ENCODE measurements at places on chromosomes 1 and 21. TPM values are rescaled to one million over a fixed set of nuclear protein-coding genes. Genes with fewer than 3 reads are reported as not detected.

DNA sequence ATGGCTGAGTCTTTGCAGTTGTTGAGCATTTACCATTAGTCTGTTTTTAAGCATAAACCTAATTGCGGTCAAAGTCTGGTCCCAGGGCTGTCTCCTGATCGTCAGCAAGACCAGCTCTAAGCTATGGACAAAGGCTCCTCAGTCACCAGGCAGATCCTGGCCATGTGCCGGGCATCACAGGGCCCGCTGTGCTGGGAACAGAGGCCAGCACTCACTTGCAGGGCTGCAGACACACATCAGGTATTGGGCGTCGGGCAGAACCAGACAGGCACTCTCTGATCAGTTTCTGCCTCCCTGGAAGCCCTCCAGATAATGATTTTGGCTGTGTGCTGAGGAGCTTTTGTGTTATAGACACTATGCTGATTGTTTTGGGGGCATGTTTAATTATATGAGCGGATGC, 26.6 kb downstream of the TMEM51 start:
- H3K27me3 ChIP-seq, result no peaks in the 10 kb centered on the region
- H3K4me1 ChIP-seq, result peaks cover 19% of the 10 kb centered on the region
- H3K4me3 ChIP-seq, result no peak overlapping the region

GRCh38 chr21:32955311-32956060, 70.2 kb upstream of the OLIG2 start:
- no peak overlapping the region for H3K27ac ChIP-seq
- H3K27me3 ChIP-seq, result peaks cover 78% of the 10 kb centered on the region
- no peaks in the 10 kb centered on the region for H3K36me3 ChIP-seq
- DNase-seq, result no peak
- no peak overlapping the region for H3K4me3 ChIP-seq

DNA sequence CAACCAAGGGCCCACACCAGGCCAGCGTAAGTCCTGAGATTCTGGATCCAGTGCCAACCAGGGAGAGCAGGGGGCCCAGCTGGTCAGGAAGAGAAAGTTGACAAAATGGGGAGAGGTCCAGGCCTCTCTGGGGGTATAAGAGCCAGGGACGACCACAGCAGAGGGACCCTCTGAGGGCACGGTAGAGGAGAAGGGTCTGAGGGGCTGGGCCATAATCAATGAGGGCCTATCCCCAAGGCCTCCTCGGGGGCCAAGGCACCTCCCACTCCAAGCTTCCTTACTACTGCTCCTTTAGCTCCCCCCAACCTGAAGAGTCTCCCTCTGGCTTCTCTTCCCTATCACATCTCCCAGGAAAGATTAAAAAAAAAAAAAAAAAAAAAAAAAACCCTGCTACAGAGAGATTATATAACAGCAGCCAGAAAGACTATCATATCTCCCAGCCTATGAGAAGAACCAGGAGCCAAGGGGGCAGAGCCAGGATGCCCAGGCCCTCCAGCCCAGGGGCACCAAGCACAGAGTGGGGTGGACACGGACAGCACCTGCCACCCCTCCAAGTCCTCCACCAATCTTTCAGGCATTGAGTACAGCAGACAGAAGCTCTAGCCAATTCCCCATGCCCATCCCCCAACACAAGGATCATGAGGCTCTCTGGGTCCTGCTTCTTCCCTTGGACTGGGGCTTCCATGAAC, 2.7 kb downstream of the MEF2D start:
- peaks cover 62% of the 10 kb centered on the region for H3K4me1 ChIP-seq
- H3K4me3 ChIP-seq, result peak overlapping the region; percentile 98
- peak; percentile 80 for DNase-seq
- peaks cover 6% of the 10 kb centered on the region for H3K36me3 ChIP-seq

DNA sequence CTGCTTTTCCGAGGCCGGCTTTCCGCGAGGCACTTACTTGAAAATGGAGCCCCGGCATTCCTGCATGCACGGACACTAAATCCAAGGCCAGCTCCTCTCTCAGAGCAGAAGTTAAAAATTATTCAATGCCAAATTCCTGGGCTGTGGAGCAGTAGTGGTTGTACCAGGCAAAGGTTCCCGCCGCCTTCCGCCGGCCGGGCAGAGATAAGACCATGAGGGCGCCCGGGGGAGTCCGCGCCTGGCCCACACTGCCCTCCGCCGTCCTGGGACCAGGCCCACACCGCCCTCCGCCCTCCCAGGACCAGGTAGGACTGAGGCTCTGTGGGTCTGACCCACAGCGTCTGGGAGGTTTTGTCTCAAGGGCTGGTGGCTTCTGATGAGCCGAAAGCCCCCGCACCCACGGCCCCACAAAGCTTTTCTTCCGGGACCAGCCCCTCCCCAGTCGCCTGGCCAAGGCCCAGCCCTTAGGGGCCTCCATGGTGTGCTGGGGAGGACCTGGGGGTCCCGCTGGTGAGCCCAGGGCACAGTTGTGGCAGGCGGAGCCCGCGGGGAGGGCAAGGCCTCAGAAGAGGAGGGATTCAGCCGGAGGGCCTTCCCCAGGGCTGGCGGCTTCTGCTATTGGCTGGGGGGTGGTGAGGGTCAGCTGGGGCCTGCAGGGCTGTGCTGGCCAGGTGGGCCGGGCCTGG, 12.7 kb upstream of the C1orf159 start:
- H3K27me3 ChIP-seq, result no peaks in the 10 kb centered on the region
- H3K36me3 ChIP-seq, result no peaks in the 10 kb centered on the region
- no peak overlapping the region for H3K4me3 ChIP-seq
- no peak for DNase-seq
- no peak overlapping the region for H3K27ac ChIP-seq
- H3K4me1 ChIP-seq, result no peaks in the 10 kb centered on the region

GRCh38 chr1:171582589-171582988, 39.5 kb upstream of the MYOCOS start:
- DNase-seq, result no peak
- H3K27ac ChIP-seq, result no peak overlapping the region
- peaks cover 68% of the 10 kb centered on the region for H3K36me3 ChIP-seq

SH2D1B gene
- total RNA-seq, result not detected

BARHL2 gene
- total RNA-seq, result not detected

HNRNPCL2 gene
- not detected for total RNA-seq

- H3K27ac ChIP-seq, result no peak overlapping the region
- H3K36me3 ChIP-seq, result no peaks in the 10 kb centered on the region
- DNase-seq, result no peak
- no peaks in the 10 kb centered on the region for H3K27me3 ChIP-seq
These were observed 395.9 kb upstream of the CAMK1G start for GRCh38 chr1:209187589-209187988.

- H3K4me3 ChIP-seq, result no peak overlapping the region
- no peaks in the 10 kb centered on the region for H3K27me3 ChIP-seq
- no peaks in the 10 kb centered on the region for H3K36me3 ChIP-seq
- no peak overlapping the region for H3K27ac ChIP-seq
- DNase-seq, result peak; percentile 86
These were observed 89.8 kb downstream of the TMEM200B start for GRCh38 chr1:29033829-29034466.

OR2G6 gene
- not detected for total RNA-seq

IL20 gene
- not detected for total RNA-seq

- peak; percentile 48 for DNase-seq
- H3K4me1 ChIP-seq, result peaks cover 7% of the 10 kb centered on the region
- H3K4me3 ChIP-seq, result no peak overlapping the region
- H3K27ac ChIP-seq, result no peak overlapping the region
- H3K36me3 ChIP-seq, result peaks cover 29% of the 10 kb centered on the region
- H3K27me3 ChIP-seq, result no peaks in the 10 kb centered on the region
These were observed 10.4 kb upstream of the SNAPIN start for GRCh38 chr1:153648000-153648643.

- no peak overlapping the region for H3K27ac ChIP-seq
- DNase-seq, result no peak
- H3K36me3 ChIP-seq, result no peaks in the 10 kb centered on the region
- H3K27me3 ChIP-seq, result peaks cover 3% of the 10 kb centered on the region
- no peak overlapping the region for H3K4me3 ChIP-seq
These were observed 302.8 kb downstream of the MATN1 start for GRCh38 chr1:30420519-30421050.

TDRD5 gene
- not detected for total RNA-seq

DNA sequence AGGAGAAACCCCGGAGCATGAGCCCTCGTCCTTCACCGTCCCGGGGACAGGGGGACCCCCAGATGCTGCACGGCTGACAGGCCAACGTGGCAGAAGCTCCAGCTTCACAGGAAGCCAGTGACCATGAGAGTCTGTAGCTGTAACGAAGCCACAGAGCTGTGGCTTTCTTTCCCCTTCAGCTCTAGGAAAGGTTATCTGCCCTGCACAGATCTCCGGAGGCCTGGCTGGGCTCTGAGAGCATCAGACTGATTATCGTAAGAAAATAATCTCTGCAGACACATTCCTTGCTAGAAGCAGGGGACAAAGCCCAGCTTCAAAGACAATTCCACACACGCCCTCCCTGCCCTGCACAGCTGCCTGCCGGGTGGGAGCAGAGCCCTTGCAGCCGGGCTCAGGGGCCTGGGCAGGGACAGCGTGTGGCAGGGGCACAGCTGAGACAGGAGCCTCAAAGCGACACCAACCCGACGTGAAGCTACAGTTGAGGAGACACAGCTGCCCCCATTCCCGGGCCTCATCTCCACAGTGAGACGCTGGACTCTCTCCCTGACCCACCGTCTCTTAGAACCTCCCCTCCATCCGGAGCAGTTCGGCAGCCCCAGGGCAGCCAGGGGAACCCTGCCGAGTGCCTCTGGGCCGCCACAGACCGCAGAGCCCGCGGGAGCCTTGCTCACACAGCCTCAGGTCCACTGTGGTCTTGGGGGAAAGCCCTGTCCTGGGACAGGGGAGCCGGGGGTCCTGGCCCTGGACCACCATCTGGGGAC, 30.6 kb downstream of the POFUT2 start:
- H3K4me3 ChIP-seq, result no peak overlapping the region
- peak; percentile 78 for DNase-seq
- H3K36me3 ChIP-seq, result no peaks in the 10 kb centered on the region
- peaks cover 5% of the 10 kb centered on the region for H3K4me1 ChIP-seq

DNA sequence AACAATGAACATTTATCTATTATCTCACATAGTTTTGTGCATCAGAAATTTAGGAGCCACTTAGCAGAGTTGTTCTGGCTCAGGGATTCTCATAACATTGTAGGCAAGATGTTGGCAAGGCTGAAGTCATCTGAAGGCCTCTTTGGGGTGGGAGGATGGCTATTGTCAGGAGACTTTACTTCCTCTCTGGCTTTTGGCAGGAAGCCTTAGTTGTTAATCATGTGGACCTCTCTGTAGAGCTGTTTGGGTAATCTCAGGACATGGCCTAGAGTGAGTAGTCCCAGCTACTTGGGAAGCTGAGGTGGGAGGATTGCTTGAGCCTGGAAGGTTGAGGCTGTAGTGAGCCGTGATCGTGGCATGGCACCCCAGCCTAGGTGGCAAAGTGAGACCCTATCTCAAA, 40.2 kb downstream of the RASAL2 start:
- peak; percentile 86 for DNase-seq
- no peaks in the 10 kb centered on the region for H3K36me3 ChIP-seq
- H3K27ac ChIP-seq, result peak overlapping the region; percentile 79
- peaks cover 16% of the 10 kb centered on the region for H3K4me1 ChIP-seq
- H3K27me3 ChIP-seq, result no peaks in the 10 kb centered on the region

DNA sequence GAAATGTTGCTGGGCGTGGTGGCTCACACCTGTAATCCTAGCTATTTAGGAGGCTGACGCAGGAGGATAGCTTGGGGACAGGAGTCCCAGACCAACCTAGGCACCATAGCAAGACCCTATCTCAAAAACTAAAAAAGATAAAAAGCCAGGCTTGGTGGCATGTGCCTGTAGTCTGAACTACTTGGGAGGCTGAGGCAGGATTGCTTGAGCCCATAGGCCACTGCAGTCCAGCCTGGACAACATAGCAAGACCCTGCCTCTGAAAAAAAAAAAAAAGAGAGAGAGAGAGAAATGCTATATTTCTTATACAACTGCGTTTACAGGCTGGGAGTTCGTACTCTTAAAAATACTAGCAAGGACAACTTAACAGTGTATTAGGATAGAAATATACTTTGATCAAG, 46.2 kb upstream of the SPOCD1 start:
- no peaks in the 10 kb centered on the region for H3K36me3 ChIP-seq
- DNase-seq, result no peak
- no peaks in the 10 kb centered on the region for H3K4me1 ChIP-seq
- no peaks in the 10 kb centered on the region for H3K27me3 ChIP-seq
- no peak overlapping the region for H3K27ac ChIP-seq

- H3K4me1 ChIP-seq, result no peaks in the 10 kb centered on the region
- no peaks in the 10 kb centered on the region for H3K36me3 ChIP-seq
- no peak overlapping the region for H3K4me3 ChIP-seq
These were observed 93.3 kb upstream of the WNT4 start for GRCh38 chr1:22236166-22236565.

ANKRD13C gene
- 39.1 TPM for total RNA-seq

GRCh38 chr1:155321639-155322503, 1.2 kb downstream of the RUSC1 start:
- peak overlapping the region; percentile 86 for H3K4me3 ChIP-seq
- peak; percentile 84 for DNase-seq
- peak overlapping the region; percentile 72 for H3K27ac ChIP-seq
- H3K27me3 ChIP-seq, result no peaks in the 10 kb centered on the region

DNA sequence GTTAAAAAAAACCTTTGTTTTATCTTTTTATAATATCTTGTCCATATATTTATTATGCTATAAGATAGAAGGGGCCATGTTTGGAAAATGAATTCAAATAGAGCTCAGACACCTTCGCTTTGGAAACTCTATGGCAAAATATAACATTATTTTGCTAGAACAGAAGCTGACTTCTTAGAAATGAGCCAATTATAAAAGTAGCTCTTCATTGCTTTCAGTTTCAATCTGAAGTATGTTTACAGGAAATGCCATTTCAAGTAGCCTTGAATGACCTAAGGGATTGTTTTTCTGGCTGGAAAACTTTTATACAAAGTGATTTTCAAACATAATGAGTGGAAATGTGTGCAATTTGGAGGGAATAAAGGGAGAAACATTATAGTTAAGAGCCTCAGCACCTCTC, 37.8 kb upstream of the GBP5 start:
- no peaks in the 10 kb centered on the region for H3K36me3 ChIP-seq
- no peak overlapping the region for H3K4me3 ChIP-seq
- DNase-seq, result no peak
- H3K4me1 ChIP-seq, result no peaks in the 10 kb centered on the region

KIF2C gene
- total RNA-seq, result 3.8 TPM

PTGFR gene
- total RNA-seq, result 81.9 TPM

DNA sequence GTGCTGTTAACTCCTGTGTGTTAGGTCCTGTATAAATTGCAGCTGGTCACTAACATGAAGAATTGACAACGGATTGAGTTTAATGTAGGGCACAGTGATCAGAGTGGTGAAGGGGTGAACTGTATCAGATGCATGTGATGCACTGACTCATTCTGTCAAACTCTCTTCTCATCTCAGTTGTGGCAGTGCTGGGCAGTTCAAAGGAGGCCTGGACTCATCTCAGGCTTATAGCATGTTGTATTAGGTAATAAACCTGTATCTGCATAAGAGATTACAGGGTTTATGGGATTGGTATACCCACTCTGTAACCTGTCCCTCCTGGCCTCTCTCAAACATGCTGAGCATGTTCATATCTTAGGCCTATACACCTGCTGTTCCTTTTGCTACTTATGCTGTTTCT, 12.4 kb upstream of the GBP3 start:
- H3K4me1 ChIP-seq, result no peaks in the 10 kb centered on the region
- H3K27ac ChIP-seq, result no peak overlapping the region
- no peak for DNase-seq

Data from osteoblast (primary cell).